ENCODE measurements at places on chromosomes 4 and X.
A peak's percentile ranks its signal among the peaks of the same experiment; 100 is the strongest.

- no peak for DNase-seq
Observed at GRCh38 chrX:38116706-38117105, 104.0 kb downstream of the SRPX start.

- peak; percentile 69 for DNase-seq
Observed at GRCh38 chrX:1246816-1247215, 21.8 kb upstream of the CSF2RA start.

GRCh38 chrX:69961365-69962072 lies 88.2 kb downstream of the AWAT2 start:
- peak; percentile 10 for DNase-seq

DNA sequence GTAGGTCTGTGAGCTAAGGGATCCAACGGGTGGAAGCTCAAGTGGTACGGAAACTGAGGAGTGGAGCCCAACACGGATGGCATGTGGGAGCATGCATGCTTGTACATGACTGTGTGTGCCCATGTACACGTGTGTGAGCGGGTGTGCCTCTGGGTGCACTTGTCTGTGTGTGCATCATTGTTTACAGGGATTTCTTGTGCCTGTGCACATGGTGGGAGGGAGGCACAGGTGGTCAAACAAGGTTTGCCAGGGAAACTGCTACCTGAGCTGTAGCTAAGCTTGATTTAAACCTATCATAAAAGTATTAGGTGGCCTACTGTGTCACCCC lies 122.5 kb upstream of the MAMLD1 start:
- DNase-seq, result no peak

GRCh38 chr4:41257906-41258305 lies 1.2 kb downstream of the UCHL1 start:
- no peak for DNase-seq

DNA sequence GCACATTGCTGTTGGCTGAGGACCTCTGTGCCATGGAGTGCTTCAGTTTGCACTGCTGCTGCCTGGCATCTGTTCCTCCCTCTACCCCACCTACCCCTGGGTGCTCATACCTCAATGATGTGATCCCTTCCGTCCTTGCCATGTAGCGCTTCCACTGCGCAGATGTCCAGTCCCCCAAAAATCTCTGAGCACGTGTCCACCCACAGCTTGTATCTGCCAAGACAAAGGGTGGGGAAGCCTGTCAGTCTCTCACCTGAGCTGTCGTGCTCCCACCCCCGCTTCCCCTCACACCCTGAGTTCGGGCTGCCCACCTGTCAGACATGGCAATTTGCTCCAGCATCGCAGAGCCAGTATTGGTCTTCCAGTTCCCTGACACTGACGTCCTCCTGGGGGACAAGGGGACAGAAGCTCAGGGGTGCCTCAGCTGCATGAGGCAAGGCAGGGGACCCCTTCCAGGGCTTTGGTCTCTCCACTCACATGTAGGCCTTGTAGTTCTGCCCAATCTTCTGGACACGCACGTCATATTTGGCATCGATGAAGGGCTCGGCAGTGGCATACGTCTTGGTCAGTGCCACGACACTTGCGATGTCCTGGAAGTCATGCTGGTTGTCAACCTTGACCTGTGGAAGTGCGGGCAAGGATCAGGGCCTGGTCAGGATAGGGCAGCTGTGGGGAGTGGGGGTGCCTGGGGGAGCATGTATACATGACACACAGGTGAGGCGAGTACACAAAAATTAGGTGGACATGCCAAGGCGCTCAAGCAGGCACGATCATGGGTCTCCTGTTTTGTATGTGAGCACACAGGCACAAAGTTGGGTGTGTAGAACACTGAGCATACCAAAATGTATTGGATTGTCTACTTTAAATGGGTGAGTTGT lies 6.0 kb upstream of the TIMP1 start:
- no peak for DNase-seq

DNA sequence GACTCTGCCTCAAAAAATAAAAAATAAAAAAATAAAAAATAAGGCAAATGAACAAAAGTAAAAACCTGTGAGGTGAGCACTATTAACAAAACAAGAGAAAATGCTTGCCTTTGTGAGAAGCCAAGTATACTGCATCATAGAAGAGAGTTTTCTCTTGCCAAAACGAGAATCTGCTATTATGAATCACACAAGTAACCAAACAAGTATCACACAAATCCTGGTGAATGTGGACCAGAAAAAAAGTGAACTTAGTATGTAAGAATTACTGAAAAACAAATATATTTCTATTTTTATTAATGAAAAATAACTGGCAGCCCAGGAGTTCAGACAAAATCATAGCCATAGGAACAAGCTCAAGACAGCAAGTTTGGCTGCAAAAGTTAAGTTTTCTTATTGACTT lies 193.5 kb downstream of the PDGFC start:
- peak; percentile 43 for DNase-seq

GRCh38 chr4:16860516-16860915 lies 37.9 kb downstream of the LDB2 start:
- DNase-seq, result peak; percentile 97

- peak; percentile 24 for DNase-seq
Observed at GRCh38 chrX:150547375-150548115, 20.9 kb upstream of the MTM1 start.

DNA sequence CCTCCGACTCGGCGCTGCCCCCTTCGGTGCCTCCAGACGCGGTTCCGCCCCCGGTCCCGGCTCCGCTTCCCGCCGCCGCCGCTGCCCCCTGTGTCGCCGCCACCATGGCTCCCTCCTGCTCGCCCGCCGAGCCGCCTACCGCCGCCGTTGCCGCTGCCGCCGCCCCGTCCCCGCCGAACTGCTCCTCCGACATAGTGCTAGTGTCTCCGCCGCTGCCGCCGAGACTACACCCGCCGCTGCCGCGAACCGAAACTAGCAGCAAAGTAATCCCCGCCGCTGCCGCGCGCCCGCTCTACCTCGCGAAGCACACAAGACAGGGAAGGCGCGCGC lies 340 bp downstream of the HNRNPD start:
- no peak for DNase-seq

DNA sequence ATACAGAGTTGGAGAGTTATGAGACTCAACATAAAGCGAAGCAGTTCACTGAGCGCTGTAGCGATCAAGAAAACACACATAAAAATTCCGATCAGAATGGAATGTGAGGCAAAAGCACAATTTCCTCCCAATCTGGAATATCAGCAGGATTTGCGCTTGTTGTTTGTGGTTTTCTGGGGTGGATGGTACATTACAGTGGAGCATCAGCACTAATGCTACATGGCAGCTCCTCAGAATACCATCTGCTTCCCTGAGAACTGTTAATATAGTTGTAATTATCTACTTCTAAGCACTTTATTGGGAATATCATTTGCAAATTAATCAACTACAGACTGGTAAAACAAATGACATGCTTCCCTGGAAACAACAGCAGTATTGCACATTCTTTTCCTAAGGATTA lies 324.1 kb upstream of the PPARGC1A start:
- peak; percentile 17 for DNase-seq

Data from fibroblast of skin of right biceps (primary cell).